ENCODE measurements at places on chromosomes 1 and 21.

DNA sequence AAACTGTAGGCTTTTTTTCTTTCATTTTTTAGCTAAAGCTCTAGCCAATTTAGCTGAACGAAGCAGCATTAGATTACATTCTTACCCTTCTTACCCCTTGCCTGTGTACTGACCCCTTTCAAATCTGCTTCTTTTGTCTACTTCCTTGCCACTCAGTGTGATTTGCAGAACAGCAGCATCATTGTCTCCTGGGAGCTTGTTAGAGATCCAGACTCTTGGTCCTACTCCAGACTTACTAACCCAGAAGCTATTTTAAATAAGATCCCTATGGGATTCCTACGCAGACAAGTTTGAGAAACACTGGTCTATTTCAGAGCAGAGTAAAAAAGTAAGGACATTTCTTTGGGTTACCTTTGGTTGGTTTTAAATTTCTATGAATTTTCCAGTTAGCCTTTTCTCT lies 13.8 kb downstream of the LRRC39 start:
- H3K27me3 ChIP-seq, result no peaks in the 10 kb centered on the region
- H3K4me1 ChIP-seq, result no peaks in the 10 kb centered on the region
- DNase-seq, result no peak
- no peak overlapping the region for H3K4me3 ChIP-seq
- H3K27ac ChIP-seq, result no peak overlapping the region

- no peaks in the 10 kb centered on the region for H3K36me3 ChIP-seq
- H3K27ac ChIP-seq, result no peak overlapping the region
- H3K4me3 ChIP-seq, result no peak overlapping the region
- peaks cover 3% of the 10 kb centered on the region for H3K27me3 ChIP-seq
Observed at GRCh38 chr1:7329868-7330615, 441.1 kb upstream of the VAMP3 start.

DNA sequence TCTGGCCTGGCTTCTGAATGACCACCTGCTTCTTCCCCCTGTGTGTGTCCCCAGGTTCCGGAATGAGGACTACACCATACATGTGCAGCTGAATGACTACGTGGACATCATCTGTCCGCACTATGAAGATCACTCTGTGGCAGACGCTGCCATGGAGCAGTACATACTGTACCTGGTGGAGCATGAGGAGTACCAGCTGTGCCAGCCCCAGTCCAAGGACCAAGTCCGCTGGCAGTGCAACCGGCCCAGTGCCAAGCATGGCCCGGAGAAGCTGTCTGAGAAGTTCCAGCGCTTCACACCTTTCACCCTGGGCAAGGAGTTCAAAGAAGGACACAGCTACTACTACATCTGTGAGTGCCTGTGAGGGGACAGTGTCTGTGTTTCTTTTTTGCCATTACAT lies 3.6 kb downstream of the EFNA1 start:
- peaks cover 25% of the 10 kb centered on the region for H3K27me3 ChIP-seq
- DNase-seq, result no peak
- H3K4me3 ChIP-seq, result no peak overlapping the region
- H3K27ac ChIP-seq, result peak overlapping the region; percentile 25
- peaks cover 2% of the 10 kb centered on the region for H3K36me3 ChIP-seq

- no peak for DNase-seq
- H3K27ac ChIP-seq, result no peak overlapping the region
- H3K4me1 ChIP-seq, result no peaks in the 10 kb centered on the region
Observed at GRCh38 chr21:29670228-29670627, 269.6 kb downstream of the GRIK1 start.

DNA sequence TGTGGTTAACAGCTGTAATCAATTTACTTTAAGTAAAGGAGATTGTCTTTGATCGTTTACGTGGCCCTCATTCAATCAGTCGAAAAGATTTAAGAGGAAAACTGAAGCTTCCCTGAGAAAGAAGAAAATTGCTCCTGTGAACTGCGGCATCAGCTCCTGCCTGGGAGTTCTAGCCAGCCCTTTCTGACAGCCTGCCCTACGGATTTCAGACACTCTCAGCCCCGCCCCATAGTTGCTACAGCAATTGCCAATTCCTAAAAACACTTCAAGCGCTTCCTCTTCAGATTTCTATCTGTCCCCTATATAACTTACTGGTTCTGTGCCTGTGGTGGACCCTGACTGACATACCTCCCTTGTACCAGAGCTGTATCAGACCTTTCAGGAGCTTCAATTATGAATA lies 277.6 kb downstream of the DSCAM start:
- no peak overlapping the region for H3K27ac ChIP-seq
- H3K4me3 ChIP-seq, result no peak overlapping the region

GRCh38 chr1:88441022-88441421 lies 243.1 kb upstream of the PKN2 start:
- no peak for DNase-seq
- H3K4me3 ChIP-seq, result no peak overlapping the region
- no peaks in the 10 kb centered on the region for H3K4me1 ChIP-seq
- no peaks in the 10 kb centered on the region for H3K36me3 ChIP-seq
- H3K27me3 ChIP-seq, result no peaks in the 10 kb centered on the region
- no peak overlapping the region for H3K27ac ChIP-seq

DNA sequence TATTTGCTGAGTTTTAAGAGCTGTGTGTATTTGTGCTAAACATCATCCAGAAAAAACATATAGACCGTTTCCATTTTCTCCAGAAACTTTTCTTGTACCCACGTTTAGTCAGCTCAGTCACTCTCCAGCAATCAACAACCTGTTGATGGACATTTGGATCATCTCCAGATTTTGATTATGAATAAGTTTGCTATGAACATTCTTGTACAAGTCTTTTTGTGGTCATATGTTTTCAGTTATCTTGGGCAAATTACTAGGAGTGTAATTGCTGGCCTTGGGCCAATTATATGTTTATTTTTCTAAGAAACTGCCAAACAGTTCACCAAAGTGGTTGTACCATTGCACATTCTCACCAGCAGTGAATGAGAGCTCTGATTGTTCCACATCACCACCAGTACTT lies 221.8 kb downstream of the CENPF start:
- H3K27me3 ChIP-seq, result no peaks in the 10 kb centered on the region
- H3K4me3 ChIP-seq, result no peak overlapping the region
- H3K4me1 ChIP-seq, result no peaks in the 10 kb centered on the region
- H3K36me3 ChIP-seq, result no peaks in the 10 kb centered on the region
- H3K27ac ChIP-seq, result no peak overlapping the region

DNA sequence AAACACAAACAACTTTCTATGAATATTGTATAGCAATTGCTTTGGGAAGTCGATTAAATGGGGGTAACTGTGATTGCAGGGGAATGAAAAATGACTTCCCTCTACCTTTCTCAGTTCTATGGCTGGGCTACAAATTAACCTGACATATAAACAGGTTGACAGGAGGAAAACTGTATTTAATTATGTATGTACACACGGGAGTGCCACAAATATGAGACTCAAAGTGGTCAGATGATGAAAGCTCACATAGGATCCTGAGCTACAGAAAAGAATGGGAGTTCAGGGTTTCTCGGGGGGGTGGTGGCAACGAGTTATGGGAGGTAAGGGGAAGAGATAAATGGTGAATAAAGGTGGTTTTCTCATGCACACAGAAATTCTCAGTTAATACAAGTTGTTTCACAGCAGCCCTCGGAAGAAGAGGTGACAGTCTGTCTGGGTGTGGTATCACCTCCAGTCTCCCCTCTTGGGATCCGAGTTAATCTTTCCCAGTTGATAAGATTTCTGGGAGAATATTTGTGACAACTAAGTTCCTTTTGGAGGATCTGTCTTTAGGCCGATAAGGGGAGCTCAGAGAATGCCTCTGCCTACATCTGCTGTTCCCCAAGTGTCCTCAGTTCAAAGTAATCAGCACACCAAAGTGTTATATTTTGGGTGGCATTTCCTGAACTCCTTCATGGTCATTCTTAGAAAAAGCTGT lies 26.3 kb downstream of the GADD45A start:
- no peaks in the 10 kb centered on the region for H3K27me3 ChIP-seq
- H3K4me1 ChIP-seq, result peaks cover 9% of the 10 kb centered on the region
- no peaks in the 10 kb centered on the region for H3K36me3 ChIP-seq
- no peak overlapping the region for H3K4me3 ChIP-seq
- no peak overlapping the region for H3K27ac ChIP-seq

- peaks cover 1% of the 10 kb centered on the region for H3K4me1 ChIP-seq
- peaks cover 7% of the 10 kb centered on the region for H3K27me3 ChIP-seq
- no peak overlapping the region for H3K4me3 ChIP-seq
- H3K36me3 ChIP-seq, result no peaks in the 10 kb centered on the region
Observed at GRCh38 chr1:19032701-19033514, 76.4 kb upstream of the IFFO2 start.

DNA sequence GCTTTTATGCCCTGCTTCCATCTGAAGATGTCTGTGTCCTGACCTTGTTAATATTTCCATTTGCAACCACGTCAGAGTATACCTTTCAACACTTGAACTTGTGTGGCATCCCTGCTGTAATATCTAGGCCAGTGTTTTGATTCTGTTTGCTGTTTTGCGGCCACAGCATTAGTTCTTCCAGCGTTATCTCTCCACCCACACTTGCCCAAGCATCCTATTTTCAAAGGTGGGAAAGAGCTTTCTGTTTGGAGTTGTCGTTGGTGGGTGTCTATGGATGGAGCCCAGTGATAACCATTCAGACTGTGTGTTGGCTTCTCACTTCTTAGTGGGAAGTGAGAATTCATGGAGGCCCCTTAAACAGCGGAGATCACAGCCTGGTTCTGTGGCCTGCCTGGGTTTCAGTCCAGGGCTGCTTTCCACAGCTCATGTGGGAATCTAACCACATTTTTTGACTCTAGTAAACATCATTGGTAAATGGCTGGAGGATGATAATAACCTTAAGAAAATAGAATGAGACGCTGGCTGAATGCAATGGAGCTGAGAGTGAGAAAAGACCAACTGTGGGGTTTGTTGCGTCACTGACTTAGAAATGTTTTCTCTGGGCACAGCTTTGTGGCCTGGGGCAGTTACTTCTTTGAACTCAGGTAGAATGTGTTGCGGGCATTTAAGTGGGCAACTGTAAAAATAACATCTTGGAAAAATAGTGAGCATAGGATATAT lies 7.6 kb downstream of the TENT5C start:
- peaks cover 41% of the 10 kb centered on the region for H3K36me3 ChIP-seq
- no peak overlapping the region for H3K27ac ChIP-seq
- DNase-seq, result no peak
- no peaks in the 10 kb centered on the region for H3K27me3 ChIP-seq

GRCh38 chr1:155037043-155037442 lies 3.4 kb downstream of the DCST1 start:
- DNase-seq, result no peak
- no peaks in the 10 kb centered on the region for H3K36me3 ChIP-seq
- H3K4me3 ChIP-seq, result no peak overlapping the region
- H3K27ac ChIP-seq, result no peak overlapping the region

DNA sequence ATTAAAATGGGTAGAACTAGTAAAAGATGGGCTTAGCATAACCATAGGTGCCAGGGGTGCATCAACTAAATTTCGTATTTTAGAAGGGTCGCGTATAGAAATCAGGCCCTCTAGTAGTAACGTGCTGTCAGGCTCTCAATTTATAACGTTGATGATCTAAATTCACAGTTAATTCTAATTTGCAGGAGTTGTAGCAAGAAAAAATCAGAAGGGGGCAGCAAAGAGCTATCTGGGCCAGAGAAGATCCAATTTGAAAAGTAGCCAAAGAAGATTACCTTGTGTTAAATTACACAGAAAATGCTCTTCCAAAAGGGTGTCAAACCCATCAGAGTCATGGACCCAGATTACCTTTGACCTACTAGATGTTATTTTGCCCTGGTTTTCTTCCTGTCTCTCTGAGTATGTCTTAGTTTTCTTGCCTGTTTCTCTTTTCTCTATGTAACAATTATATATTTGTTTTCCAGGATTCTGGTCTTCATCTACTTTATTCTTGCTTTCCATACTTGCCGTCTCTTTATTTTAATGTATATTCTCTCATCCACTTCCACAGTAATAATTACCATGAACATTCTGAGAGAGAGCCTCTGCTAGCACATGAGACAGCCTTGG lies 1030.9 kb downstream of the AMY1C start:
- H3K4me3 ChIP-seq, result no peak overlapping the region
- H3K27me3 ChIP-seq, result no peaks in the 10 kb centered on the region
- no peaks in the 10 kb centered on the region for H3K36me3 ChIP-seq
- H3K4me1 ChIP-seq, result no peaks in the 10 kb centered on the region
- H3K27ac ChIP-seq, result no peak overlapping the region
- DNase-seq, result peak; percentile 10

- H3K27me3 ChIP-seq, result peaks cover 7% of the 10 kb centered on the region
- H3K4me3 ChIP-seq, result no peak overlapping the region
- peaks cover 16% of the 10 kb centered on the region for H3K4me1 ChIP-seq
- no peak overlapping the region for H3K27ac ChIP-seq
Observed at GRCh38 chr21:45299864-45300785, 12.4 kb upstream of the POFUT2 start.

- H3K4me1 ChIP-seq, result no peaks in the 10 kb centered on the region
- H3K27ac ChIP-seq, result no peak overlapping the region
- no peak for DNase-seq
- no peaks in the 10 kb centered on the region for H3K36me3 ChIP-seq
- peaks cover 3% of the 10 kb centered on the region for H3K27me3 ChIP-seq
Observed at GRCh38 chr1:225113265-225113664, 183.8 kb downstream of the DNAH14 start.

DNA sequence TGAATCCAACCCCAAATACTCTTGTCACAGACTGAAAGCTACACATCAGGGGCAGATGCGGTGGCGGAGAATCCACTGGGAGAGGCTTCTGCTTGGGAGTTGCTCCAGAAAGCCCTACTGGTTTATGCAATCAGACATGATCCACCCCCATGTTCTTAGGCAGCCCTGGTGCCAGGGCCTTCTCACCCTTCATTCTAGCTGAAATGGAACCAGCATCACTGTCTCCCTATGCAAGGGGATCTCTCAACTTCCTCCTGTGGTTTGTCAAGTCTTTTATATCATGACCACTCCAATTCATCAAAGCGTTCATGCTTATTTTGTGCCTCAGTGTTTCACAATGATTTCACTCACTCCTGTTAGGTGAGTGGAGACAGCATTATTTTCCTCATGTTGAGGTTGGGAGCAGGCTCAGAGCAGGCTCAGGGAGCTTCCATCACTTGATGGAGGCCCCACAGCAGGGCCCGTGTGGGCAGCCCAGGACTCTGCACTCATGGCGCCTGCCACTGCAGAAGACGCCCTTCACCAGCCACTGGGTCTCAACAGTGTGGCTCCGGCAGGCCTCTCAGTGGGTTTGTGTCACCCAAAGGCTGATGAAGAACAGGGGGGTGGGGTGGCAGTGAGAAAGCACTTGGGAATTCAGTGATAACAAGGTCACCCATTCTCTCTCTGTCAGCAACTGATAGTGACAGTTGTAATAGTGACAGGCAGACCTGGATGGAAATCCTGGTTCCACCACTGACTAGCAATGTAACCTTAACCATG lies 67.1 kb downstream of the CD58 start:
- H3K4me3 ChIP-seq, result no peak overlapping the region
- peaks cover 13% of the 10 kb centered on the region for H3K36me3 ChIP-seq
- H3K27ac ChIP-seq, result peak overlapping the region; percentile 84
- peaks cover 79% of the 10 kb centered on the region for H3K4me1 ChIP-seq
- H3K27me3 ChIP-seq, result no peaks in the 10 kb centered on the region
